M059J (cell line): ENCODE measurements at places on chromosomes 7 and 10. TPM values are rescaled to one million over a fixed set of nuclear protein-coding genes. Genes with fewer than 3 reads are reported as not detected.
A peak's percentile ranks its signal among the peaks of the same experiment; 100 is the strongest.

Gene DYDC2
- total RNA-seq = not detected in 2 replicates

GRCh38 chr10:121926671-121927317 is 1.0 kb downstream of the ATE1 start:
- peak; percentile 22 for DNase-seq

Gene LIPK
- total RNA-seq = not detected in 2 replicates

Gene ATRNL1
- 5.4 and 6.1 TPM in 2 replicates for total RNA-seq

- no peak for DNase-seq
Observed at GRCh38 chr7:4733936-4734528, 41.4 kb upstream of the AP5Z1 start.

Gene PCLO
- 24.3 and 27.1 TPM in 2 replicates for total RNA-seq

Gene UNCX
- not detected in 2 replicates for total RNA-seq

DNA sequence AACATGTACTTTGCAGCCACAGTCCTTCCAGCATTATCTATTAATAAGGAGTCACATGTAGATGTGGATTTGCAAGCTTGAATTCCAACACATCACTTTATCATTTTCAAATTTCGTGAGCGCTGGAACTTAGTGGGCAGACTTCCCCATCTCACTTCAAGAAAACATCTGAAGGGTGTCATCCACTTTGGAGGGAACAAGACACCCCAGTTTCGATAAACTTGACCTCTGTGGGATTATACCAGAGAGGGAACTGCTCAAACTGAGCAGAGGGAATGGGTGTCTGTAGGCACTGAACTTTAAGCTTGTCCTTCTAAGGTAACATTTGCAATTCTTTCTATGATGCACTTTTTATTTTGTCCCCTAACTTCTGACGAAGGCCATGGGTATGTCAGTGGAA is 27.5 kb downstream of the ADRB1 start:
- DNase-seq = no peak

- peak; percentile 18 for DNase-seq
Observed at GRCh38 chr7:45259966-45260646, 102.5 kb downstream of the RAMP3 start.

GRCh38 chr7:8442814-8443304 is 9.4 kb downstream of the NXPH1 start:
- peak; percentile 1 for DNase-seq

Gene ANKRD61
- total RNA-seq = 1.2 TPM in 1 of 2 replicates, not detected in the other

Gene NDUFA5
- 64.4 and 81.9 TPM in 2 replicates for total RNA-seq

Gene GPR146
- 1.8 and 4.9 TPM in 2 replicates for total RNA-seq

DNA sequence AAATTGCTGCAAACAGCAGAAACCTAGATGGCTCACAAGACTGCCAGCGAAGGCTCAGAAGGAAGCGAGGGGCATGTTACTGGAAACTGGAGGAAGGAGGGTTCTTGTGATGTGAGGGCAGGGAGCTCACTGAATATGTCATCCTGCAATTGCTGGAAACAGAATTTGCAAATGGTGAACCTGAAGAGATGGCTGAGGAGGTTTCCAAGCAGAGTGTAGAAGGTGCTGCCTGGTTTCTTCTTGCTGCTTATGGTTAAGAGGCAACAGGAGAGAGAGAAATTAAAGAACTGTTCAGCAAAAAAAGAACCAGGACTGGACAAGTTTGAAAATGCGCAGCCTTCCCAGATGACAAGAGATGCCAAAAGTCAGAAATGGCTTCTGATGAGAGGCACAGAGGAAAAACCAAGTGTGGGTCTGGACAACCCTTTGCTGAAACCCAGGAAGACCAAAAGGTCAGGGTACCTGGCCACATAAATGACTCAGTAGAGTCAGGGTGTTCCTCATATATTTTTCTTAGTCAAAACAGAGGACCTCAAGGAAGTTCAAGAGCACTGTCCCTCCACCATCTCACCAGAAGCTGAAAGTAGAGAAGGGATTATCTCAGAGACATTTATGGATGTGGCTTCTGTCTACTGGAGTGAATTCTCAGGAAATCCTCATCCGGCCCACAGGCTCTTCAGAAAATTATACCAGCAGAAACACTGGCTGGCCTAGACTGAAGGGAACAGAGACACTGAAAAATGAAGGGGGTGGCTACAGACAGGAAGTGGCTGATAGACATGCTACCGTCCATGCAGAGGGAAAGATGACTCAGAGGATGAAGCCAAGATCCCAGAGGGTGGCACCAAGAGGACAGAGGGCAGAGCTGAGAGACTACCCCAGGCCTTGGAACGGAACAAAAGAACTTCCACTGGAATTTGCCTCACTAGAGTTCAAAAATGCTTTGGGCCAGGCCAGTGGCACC is 10.1 kb downstream of the PAPOLB start:
- peak; percentile 47 for DNase-seq

DNA sequence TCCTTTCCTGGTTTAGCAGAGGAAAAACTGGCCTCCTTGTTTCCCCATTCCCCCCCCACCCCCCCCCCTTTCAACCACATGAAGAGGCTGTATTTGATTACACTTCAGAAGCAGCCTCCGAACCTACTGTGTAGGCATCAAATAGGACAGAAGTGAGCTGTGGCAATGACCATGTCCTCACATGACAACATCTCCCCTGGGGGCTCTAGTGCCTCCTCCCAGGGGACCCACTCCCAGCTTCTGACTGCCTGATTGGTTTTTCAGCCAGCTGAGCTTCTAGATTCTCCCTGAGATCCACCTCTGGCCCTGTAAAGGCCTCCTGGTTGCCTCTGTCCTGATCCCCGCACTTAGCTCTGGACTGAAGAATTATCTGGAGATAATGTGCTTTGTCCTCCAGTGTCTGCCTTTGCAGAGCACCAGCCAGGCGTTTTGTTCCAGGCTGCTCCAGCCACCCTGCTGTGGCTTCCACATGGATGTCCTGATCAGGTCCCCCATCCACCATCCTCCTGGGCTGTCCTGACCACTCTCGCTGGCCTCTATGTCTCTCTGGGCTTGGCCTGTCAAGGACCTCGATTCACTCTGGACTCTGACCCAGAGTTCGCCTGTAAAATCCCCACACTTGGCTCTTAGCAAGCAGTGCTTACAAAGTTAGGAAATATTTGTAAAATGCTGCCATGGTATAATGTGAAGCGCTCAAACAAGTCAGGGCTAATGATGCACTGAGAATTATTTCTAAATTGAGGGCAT is 42.4 kb upstream of the TOMM7 start:
- no peak for DNase-seq

DNA sequence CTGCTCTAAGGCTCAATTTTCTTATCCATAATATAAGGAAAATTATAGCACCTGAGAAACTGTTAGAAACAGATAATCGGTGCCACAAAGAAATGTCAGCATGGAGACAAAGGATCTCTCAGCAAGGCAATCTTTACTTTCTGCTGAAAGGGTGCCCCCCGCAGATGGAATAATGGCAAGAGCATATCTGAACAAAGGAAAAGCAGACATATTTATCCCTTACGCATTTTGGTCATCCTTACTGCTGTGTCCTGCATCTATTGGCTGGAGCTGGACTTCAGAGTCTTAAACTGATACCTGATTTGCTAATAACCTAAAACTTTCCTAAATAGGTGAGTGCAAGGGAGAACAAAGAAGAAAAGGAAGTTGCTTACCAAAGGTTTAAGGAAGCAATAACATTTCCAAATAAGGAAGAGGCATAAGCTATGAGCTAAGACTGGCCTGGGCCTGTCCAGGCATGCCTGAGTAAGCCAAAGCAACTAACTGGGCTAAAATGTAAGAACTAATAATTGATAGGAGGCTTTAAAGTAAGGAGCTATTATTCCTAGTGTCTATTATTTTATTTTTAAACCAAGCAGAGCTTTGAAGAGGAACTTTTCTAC is 39.6 kb upstream of the ELMO1 start:
- no peak for DNase-seq

Gene C10orf62
- total RNA-seq = not detected in 2 replicates

DNA sequence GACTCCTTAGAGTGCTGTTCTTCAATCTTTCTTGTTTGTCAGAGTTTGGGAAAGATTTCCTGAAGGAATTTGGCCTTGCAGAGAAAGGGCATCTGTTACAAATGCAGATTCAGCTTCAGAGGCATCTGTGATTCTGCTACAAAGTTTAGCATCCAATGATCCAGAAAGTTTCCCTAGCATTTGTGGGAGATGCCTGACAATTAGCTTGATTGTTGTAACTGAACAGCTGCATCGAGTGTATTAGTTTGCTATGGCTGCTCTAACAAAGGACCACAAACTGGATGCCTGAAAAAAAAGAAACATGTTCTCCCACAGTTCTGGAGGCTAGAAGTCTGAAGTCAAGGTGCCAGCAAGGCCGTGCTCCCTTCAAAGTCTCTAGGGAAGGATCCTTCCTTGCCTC is 365.1 kb downstream of the GRID1 start:
- no peak for DNase-seq

DNA sequence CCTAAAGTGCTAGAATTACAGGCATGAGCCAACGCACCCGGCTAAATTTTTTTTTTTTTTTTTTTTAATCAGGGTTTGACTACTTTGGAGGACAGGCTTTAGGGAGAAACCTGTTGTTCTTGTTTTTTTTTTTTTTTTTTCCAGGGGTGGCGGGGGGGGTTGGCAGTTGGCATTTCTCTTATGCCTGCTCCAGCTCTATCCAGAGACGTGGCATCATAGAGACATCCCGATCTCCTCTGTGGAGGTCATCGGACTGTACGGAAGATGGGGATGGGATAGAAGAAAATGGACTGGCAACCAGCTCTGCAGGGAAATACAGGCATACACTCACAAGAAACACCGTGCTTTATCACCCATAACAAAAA is 130.8 kb downstream of the PRPF18 start:
- no peak for DNase-seq

DNA sequence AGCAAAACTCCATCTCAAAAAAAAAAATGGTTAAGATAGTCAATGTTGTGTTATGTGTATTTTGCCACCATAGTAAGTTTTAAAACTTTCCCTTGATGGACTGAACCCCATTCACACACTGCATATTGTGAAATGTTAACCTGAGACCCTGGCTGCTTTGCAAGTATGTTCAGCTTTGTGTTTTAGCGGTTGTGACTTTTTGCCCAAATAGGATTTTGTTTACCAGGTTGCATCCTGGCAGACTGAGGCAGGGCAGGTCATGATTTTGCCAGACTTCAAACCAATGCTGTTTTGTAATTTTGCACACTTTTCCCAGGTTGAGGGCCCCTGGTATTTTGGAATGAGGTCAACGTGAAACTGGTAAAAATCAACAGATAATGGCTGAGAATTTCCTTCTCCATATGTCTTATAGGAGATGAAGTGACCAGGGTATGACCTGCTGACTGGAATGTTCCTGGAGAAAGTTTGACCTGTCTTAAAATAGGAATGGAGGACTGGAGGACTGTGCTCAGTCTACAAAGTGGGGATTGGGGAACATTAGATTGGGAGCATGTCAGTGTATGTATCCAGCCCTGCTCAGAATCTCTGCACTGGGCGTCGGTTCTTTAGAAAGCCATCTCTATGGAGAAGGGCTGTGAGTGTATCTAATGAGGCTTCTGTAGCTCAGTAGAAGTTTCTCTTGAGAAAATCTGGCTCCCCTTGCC is 76.2 kb downstream of the LRGUK start:
- no peak for DNase-seq

- no peak for DNase-seq
Observed at GRCh38 chr10:5411941-5412276, 448 bp upstream of the NET1 start.

Gene ZNF783
- 3.1 and 6.9 TPM in 2 replicates for total RNA-seq

Gene TSC22D4
- total RNA-seq = 28.1 and 43.6 TPM in 2 replicates

GRCh38 chr10:103254538-103255325 is 9.0 kb downstream of the RPEL1 start:
- DNase-seq = peak; percentile 65

GRCh38 chr7:30799206-30799975 is 28.2 kb downstream of the MINDY4 start:
- peak; percentile 98 for DNase-seq

GRCh38 chr10:115706488-115707076 is 566.4 kb downstream of the GFRA1 start:
- DNase-seq = peak; percentile 38

Gene NUTM2A
- 0.20 and 2.4 TPM in 2 replicates for total RNA-seq

Gene DNAAF5
- 23.3 and 35.4 TPM in 2 replicates for total RNA-seq

Gene DNAH11
- 1.5 and 7.0 TPM in 2 replicates for total RNA-seq
